ENCODE measurements at places on chromosomes 12 and 14. TPM values are rescaled to one million over a fixed set of nuclear protein-coding genes. Genes with fewer than 3 reads are reported as not detected.

- DNase-seq: no peak
- no peak overlapping the region for H3K27ac ChIP-seq
- H3K36me3 ChIP-seq: no peaks in the 10 kb centered on the region
- no peak overlapping the region for H3K4me3 ChIP-seq
- H3K27me3 ChIP-seq: no peaks in the 10 kb centered on the region
- no peaks in the 10 kb centered on the region for H3K4me1 ChIP-seq
These were observed 12.6 kb downstream of the TMTC1 start for GRCh38 chr12:29771165-29771564.

- no peaks in the 10 kb centered on the region for H3K4me1 ChIP-seq
- no peaks in the 10 kb centered on the region for H3K27me3 ChIP-seq
- no peak for DNase-seq
- no peak overlapping the region for H3K4me3 ChIP-seq
- H3K36me3 ChIP-seq: no peaks in the 10 kb centered on the region
- no peak overlapping the region for H3K27ac ChIP-seq
These were observed 990.3 kb downstream of the AACS start for GRCh38 chr12:126055521-126055920.

GRCh38 chr12:118650586-118650960, 274.2 kb downstream of the SUDS3 start:
- no peaks in the 10 kb centered on the region for H3K36me3 ChIP-seq
- H3K27ac ChIP-seq: no peak overlapping the region
- no peaks in the 10 kb centered on the region for H3K27me3 ChIP-seq
- no peak for DNase-seq

DNA sequence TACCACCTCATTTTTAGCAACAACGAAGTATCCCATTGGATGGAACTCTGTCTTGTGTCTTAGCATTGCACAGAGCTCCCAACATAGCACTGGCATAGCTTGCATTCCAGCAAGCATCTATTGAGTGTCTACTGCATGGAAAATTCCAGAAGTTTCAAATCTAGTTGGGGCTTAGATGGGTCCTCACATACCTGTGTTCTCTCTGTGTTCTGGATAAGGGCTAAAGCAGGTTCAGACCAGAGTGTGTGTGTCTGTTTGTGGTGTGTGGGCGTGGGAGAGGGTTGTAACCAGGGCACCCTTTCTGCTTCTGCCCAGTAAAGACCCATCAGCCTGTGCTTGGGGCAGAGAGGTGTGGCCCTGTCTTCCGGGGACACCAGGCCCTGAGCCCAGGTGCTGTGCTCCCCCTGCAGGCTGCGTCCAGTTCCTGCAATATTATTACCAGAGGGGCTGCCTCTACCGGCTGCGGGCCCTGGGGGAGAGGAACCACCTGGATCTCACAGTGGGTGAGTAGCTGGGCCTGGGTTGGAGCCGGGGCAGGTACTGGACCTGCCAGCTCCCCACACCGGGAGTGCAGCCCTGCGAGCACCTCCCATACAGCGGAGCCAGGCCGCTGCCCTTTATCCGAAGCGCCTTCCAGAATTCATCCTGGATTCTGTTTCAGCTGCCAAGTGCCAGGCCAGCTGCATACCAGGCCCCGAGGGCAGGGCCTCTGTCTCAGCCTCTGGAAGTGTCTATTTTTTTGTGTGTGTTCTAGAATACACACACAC, 20.3 kb downstream of the RHOF start:
- H3K36me3 ChIP-seq: no peaks in the 10 kb centered on the region
- peak; percentile 90 for DNase-seq
- no peak overlapping the region for H3K4me3 ChIP-seq
- H3K27me3 ChIP-seq: no peaks in the 10 kb centered on the region
- peaks cover 10% of the 10 kb centered on the region for H3K4me1 ChIP-seq
- peak overlapping the region; percentile 70 for H3K27ac ChIP-seq

HHIPL1 gene
- total RNA-seq: not detected

CLEC1B gene
- not detected for total RNA-seq

DNA sequence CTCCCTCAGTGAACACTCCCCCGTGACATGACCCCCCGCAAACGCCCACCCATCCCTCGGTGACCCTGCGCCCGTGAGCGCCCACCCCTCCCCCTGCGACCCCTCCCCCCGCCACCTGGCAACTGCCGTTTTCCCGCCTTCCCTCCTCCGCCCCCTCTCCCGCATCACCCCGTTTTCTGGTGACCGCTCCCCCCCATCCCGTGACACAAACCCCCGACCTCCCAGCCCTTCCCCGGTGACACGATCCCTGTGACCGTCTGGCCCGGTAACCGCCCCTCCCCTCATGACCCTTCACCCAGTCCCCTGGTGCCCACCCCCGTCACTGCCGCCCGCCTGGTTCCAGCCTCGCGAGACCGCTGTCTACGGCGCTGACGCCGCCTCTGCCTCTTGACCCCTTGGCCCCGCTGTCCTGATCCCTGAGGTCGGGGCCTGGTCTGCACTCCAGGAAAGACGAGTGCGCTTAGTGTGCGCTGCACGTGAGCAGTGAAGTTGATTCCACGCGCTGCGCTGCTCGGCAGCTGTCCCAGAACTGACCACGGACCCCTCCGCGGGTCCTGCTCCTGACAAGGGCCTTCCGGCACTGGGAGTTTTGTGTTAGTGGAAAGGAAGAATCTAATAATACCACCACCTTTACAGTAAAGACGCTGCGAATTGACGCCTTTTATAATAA, 59.4 kb downstream of the DDX51 start:
- peak overlapping the region; percentile 93 for H3K27ac ChIP-seq
- H3K4me3 ChIP-seq: peak overlapping the region; percentile 94
- H3K36me3 ChIP-seq: peaks cover 21% of the 10 kb centered on the region
- DNase-seq: peak; percentile 81

GRIP1 gene
- 0.61 TPM for total RNA-seq

DIO3 gene
- total RNA-seq: not detected

CLEC2B gene
- 55.3 TPM for total RNA-seq

Measured in activated CD8-positive, alpha-beta memory T cell treated with anti-CD3 and anti-CD28 coated beads, Interleukin-2, amount 10 ng/mL, durations not matched to agents 7 days and 5 days (primary cell).